ENCODE measurements at places on chromosomes 2 and 18.
A peak's percentile ranks its signal among the peaks of the same experiment; 100 is the strongest.

GRCh38 chr18:69400253-69400975 is at the start of gene DOK6:
Gene DOK6, plus strand, starts transcription at chr18:69400888.
- no peak for DNase-seq

DNA sequence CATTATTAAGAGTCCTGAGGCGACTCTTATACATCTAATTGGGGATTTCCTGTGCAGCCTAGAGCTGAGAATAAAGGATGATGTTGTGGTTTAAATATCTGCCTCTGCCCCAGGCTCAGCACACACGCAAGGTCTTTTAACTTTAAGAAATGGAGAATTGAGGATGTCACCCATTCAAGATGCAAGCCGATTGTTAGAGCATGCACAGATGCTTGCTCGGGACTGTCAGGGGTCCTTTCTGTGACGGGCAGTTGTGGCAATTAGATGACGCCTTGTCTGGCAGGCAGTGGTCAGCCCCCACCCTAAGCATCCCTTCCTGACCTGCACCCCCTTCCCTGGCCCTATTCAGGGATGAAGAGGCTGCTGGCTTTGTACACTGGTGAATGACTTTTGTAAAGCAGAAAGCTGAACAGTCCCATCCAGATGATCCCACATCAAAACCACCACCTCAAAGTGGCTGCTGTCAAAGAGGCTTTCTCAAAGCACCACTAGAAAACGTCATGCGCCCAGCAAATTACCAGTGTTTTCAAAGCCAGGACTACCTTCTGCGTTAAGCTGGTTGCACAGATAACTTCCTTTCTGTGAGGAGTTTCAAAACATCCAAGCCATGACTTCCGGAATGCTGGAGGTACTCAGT is 23.7 kb downstream of the FAM178B start:
- DNase-seq = no peak

DNA sequence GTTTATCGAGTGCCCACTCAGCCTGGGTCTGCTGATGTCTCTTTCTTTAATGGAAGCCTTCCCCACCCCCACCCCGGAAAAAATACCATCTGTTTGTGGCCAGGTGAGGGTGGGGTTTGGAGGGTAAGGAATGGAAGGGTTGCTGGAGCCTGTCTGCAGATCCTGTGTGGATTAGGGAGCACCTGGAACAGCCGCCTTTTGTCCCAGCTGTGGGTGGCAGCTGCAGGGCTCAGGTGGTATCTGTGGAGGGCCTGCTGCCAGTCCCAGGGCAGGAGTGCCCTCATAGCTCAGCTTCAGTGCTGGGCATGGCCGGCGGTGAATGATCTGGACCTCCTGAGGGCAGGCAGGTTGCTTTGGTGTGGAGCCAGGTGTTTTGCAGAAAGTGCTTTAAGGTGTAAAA is 45.3 kb downstream of the IMPA2 start:
- DNase-seq = no peak

GRCh38 chr18:57185434-57185833 is 38.5 kb downstream of the BOD1L2 start:
- DNase-seq = no peak

GRCh38 chr2:224951723-224952481 is 90.4 kb downstream of the DOCK10 start:
- no peak for DNase-seq

DNA sequence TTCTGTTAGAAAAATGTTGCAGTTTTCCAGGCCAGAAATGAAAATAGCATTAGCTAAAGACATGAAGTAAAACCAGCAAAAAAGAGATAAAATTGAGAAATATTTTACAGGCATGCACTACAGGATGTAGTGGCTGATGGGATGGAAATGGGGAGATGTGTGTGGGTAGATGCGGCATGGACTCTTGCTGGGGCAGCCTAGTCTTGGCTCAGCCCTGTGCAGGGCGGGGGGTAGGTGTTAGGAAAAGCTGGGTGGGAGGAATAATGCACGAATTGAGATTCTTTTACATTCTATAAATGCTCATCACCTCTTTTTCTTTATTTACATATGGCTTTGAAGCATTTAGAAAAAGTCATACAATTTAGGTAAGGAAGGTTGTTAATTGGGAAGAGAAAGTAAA is 334.2 kb downstream of the NUP35 start:
- DNase-seq = no peak

- no peak for DNase-seq
Measured at GRCh38 chr2:137050949-137051348, 285.6 kb downstream of the THSD7B start.

DNA sequence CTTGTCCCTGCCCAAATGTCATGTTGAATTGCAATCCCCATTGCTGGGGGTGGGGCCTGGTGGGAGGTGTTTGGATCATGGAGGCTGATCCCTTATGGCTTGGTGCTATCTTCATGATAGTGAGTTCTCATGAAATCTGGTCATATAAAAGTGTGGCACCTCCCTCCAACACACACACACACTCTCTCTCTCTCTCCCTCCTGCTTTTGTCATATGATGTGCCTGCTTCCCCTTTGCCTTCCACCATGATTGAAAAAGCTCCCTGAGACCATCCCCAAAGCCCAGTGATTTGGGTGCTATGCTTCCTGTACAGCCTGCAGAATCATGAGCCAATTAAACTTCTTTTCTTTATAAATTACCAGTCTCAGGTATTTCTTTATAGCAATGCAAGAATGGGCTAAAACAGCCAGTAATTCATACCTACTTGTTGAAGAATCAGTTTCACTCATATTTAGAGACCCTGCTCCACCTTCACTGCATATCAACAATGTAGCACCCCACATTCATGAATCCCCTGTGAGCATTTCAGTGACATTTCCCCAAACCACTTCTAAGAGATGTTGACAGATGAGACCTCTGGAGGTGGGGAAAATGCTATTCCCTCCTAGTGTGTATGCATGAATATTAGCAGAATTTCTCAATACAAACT is 54.8 kb upstream of the STK17B start:
- DNase-seq = no peak

- no peak for DNase-seq
Measured at GRCh38 chr18:32276906-32277305, 87.1 kb downstream of the MEP1B start.

DNA sequence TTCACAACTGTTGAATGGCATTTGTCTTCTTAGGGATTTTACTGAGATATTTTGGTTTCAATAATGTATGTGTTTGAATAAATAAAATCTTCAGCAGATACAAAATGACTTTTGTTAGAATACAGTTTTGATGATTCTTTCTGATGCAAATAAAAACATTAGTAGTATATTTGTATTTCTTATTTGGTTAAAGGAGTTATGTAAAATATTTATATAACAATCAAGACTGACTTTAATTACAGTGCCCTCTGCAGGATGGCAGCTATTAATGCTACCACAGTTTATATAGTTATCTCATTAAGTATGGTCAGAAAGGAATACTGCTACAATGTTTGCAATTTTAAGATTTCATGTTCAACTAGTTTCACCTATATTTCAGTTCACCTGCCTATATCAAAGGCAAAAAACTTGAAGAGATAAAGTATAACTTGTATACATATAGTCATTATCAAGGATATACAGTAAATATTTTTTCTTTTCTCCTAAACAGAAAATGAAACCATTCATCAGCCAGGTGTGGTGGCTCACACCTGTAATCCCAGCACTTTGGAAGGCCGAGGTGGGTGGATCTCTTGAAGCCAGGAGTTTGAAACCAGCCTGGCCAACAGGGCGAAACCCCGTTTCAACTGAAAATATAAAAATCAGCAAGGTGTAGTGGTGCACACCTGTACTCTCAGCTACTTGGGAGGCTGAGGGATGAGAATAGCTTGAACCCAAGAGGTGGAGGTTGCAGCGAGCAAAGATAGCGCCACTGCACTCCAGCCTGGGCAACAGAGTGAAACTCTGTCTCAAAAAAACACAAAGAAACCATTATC is 19.8 kb downstream of the ARL5A start:
- no peak for DNase-seq

GRCh38 chr2:214775971-214776370 is 33.5 kb downstream of the BARD1 start:
- no peak for DNase-seq

- DNase-seq = no peak
Measured at GRCh38 chr2:166331468-166331867, 44.3 kb downstream of the SCN9A start.

DNA sequence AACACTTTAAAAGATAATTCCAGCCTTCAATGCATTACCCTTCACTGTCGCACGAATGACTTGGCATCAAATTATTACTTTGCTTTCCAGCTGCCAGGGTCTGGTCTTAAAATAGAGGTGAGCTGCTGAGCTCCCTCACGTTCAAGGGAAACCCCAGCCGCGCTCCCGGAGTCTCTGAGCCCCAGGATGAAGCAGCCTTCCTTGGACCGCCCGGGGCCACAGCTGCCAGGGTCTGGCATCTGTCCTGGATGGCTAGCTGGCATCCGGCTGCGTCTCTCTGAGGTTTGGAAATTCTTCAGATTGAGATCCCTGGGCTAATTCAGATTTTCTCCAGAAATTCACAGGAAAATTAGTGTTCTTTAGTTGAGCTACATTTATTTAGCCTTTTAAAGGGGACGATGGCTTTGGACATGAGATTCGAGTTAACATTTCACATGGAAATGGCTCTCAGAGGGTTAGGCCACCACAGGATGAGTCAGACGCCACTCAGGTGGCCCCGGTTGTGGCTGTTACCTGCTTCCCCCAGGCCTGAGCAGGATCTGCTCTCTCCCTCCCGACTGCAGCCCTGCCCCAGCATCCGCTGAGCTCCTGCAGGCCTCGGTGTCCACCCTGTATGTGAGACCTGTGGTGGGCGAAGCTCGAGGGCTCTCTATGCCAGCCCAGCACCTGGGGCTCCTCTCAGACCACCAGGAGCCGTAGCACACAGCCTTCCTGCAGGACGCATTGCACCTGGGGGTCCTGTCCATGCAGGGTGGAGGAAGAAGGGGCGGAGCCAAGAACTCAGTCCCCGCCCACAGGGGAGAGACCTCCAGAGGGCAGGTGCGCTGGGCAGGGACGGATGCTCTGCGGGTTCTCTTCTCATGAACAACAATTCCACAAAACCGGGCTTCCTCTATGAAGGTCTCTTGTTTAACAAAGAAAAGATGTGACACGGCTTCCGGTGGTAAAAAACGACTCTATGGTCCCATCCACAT is 255.5 kb downstream of the TWIST2 start:
- DNase-seq = no peak

- DNase-seq = no peak
Measured at GRCh38 chr2:69065735-69066336, 52.9 kb downstream of the ANTXR1 start.

DNA sequence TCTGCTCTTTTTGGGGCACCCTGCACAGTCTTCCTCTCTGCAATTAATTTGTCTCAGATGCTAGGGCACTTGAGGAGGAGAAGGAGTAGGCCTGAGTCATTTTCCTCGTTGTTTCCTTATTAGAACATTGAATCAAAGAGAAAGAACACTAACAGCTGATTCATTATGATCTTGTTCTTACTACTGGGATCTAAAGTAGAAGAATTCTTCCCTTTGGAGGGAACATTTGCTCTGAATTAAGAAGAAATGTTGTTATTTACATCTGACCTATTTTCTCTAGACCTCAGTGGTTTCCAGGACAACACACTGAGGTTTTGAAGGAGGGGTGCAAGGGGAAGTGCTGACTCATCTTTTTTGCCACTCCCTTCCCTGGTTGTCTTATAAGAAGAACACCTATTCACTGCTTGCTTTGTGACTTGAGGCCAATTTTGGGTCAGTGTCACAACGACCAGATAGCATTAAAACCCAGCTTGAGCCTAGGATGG is 24.3 kb upstream of the STAT1 start:
- DNase-seq = peak; percentile 39

DNA sequence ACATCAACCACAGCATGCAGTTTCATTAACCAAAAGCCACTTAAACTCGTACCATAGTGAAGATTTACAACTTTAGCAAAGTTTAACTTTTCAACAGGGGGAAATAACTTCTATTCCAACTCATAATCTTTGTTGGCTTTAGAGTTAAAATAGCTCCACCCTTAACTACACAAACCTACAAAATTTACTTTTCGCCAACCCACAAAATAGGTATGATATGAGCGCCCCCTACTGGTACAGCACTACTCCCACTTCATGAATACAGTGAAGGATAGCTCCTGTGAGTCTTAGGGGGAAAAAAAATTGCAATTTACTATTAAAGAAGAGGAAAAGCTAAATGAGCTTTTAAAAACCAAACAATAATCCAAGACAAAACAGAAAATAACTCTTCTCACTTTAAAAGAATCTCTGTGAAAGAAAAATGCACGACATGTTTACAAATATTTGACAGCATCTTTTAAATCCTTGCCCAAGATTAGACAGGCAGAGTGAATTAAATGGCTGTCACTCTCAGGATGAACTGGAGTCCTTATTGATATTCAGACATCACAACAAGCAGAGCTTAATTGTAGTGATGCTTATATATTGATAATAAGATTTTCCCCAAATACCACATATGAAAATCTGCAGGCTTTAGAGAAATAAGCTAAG is 32.2 kb downstream of the TMEFF2 start:
- DNase-seq = peak; percentile 40

DNA sequence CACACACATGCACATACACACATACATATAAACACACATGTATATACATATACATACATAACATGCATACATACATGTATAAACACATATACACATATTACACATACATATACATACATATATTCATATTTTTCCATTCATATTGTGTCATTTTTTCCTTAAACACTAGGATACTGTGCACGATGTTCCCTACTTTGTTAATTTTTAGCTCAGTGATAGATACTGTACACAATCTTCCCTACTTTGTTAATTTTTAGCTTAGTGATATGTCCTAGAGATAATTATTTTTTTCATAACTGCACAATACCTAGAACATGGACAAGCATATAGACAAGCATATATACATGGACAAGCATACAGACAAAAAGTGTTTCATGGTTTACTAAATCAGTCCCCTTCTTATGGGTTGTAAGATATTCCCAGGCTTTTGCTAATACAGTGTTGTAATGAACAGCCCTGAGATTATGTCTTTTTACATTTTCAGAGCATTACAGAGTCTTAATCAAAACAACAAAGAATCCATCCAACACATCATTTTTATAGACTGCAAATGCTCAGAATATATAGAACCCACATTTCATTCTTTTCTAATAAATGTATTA is 75.6 kb downstream of the PID1 start:
- no peak for DNase-seq

- DNase-seq = no peak
Measured at GRCh38 chr2:8514796-8515758, 166.8 kb upstream of the ID2 start.

DNA sequence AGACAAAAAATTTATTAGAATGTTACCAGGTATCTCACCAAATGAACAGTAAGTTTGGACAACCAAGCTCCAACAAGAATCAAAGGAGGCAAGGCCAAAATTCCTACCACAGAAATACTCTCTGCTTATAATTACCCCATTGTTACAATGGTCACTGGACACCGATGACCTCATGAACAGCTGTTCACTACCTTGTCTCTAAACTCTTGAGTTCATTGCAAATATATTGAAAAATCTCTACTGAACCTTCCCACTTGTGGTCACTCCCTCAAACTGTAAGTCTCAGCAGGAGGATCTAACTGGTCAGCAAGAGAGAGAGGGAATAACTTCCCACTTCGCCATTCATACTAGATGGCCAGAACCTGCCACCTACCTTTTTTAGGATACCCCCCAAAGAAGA is 50.0 kb downstream of the ERBB4 start:
- no peak for DNase-seq
